ENCODE measurements at places on chromosomes 3 and 15.

GRCh38 chr15:68821841-68822381 lies 1.2 kb upstream of the ANP32A start:
- no peak for DNase-seq

GRCh38 chr3:125410922-125411321 lies 35.8 kb upstream of the ZNF148 start:
- no peak for DNase-seq

- no peak for DNase-seq
These were observed 138.8 kb downstream of the SNRPN start for GRCh38 chr15:25093455-25094029.

DNA sequence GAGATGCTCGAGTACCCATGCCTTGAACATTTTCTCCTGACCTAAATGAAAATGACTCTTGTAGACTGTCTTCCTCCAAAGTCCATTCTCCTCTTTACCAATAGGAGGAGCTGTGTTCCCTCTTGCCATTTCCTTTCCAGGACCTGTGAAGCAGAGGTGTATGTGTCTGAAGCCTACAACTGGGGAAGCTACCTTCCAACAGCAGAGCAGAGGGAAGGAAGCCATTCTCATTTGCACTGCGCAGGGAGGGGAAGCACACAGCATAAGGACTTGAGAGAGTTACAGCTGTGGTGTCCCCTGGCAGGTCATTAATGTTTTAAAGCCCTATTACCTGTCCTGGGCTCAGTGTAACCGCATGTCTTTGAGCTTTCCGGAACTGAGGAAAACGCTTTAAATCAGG lies 38.7 kb downstream of the HSPBAP1 start:
- no peak for DNase-seq

DNA sequence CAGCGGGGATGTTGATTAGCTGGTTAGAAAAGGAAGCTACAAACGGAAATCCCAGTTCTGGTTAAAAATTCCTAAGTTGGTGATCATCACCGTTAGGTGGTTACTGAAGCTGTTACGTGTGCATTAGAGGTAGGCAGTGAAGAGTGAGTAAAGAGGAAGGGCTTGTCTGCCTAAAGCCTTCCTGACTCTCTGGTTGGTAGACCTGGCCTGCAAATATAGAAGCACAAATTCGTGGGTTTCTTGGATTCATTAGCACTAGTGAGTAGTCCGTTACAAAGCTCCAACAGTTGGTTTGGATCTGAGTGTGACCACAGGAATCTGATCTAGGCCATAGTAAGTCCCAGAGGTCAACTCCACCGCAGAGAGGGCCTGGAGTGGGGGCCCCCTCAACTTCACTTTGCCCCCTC lies 174.0 kb upstream of the TP63 start:
- DNase-seq, result no peak

DNA sequence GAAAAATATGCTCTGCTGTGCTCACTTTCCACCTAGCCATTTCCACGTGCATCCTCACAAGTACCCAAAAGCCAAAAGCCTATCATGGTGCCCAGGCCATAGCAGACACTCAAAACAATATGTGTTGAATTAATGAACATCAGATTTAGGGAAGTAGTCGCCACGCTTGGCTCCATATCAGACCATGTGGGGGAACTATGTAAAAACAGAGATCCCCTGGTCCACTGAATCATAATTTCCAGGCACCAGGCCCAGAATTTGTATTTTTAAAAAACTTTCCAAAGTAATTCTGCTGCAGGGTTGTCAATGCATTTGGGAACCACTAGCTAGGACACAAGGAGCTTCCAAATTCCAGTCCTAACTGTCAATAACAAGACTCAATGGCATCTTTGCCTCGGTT lies 77.3 kb downstream of the CNTN3 start:
- no peak for DNase-seq

- no peak for DNase-seq
These were observed 81.3 kb upstream of the NAALADL2 start for GRCh38 chr3:174777813-174778212.

GRCh38 chr15:94259121-94259751 lies 27.9 kb downstream of the MCTP2 start:
- DNase-seq, result no peak

- peak; percentile 94 for DNase-seq
These were observed 185.2 kb upstream of the ARL6 start for GRCh38 chr3:97579365-97579764.

DNA sequence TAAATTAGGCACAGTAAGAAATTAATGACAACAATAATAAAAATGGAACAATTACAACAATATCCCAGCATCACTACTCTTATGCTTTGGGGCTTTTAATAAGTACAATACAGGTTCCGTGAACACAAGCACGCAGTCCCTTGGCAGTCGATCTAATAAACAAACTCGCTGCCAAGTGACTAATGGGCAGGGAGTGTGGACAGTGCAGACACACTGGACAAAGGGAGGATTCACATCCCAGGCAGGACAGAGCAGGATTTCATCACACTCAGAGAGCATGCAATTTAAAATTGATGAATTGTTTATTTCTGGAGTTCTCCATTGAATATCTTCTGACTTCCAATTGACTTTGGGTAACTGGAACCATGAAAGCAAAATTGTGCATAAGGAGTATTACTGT lies 524.1 kb upstream of the CFAP20DC start:
- DNase-seq, result no peak

DNA sequence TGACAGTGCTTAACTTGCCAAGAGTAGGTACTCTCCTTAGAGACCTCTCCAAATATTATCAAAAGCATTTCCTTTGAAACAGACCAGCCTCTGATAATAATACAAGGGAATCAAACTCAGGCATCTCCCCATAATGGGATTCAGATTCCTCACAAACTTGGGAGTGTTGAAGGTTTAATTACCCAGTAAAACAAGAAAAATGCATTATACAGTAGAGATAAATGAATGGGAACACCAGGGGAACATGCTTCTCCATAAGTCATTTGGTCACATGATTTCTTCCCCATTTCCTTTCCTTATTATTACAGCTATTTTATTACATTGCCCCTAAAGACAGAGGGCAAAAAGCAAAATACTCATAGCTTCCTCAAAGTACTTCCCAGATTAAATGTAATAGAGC lies 325.0 kb upstream of the CDIN1 start:
- no peak for DNase-seq

- DNase-seq, result no peak
These were observed 15.4 kb downstream of the BCL2L10 start for GRCh38 chr15:52097180-52097579.

GRCh38 chr3:195384952-195385351 lies 57.9 kb downstream of the ACAP2 start:
- no peak for DNase-seq

DNA sequence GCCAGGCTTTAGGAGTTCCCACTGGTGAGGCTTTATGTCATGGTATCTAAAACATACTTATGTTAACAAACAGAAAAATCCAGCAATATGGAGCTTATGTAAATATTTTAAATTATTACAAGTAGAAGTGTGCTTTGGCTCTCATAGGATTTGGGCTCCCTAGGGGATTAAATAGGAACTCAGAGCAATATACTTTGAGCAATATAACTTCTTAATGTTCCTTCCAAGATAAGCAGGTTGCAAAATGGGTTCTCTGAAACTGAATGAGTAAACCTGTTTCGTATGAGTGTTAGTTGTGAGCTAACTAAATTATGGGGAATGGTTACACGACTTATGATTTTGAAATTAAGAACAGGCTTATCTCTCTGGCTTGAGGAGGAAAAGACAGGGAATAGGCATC lies 366.1 kb upstream of the ZNF385D start:
- no peak for DNase-seq

DNA sequence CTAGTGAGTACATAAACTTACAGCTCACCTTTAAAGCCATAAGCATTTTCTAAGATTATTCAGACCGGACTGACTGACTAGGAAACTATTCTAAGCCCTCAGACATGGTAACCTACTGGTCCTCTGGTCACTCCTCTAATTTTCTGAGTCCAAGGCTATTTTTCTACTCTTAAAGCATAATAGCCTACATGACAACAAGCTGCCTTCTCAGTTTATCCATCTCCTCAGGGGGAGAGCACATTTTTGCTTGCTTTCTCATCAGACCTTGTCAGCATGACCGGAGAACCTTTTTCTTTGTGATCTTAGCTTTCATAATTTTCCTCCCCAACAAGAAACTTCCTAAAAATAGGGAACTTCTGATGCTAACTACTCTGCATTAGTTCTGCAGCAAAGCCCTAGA lies 38.4 kb downstream of the UBP1 start:
- DNase-seq, result no peak

DNA sequence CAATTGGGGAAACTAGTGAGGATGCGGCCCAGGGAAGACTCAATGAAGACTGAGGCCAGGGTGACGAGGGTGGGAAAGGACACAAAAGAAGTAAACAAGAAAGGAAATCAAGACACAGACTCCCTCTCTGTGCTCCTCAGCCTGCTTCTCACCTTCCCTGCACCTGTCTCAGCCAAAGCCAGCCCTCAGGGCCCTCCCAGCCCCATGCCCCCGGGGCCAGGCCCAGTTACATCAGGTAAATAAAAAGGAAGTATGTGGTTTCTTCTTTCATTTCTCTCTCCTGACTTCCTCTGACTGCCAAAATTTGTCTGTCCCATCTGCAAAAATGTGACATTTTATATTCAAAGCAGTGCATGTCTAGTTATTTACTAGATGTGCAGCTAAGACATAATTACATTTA lies 328.0 kb downstream of the UACA start:
- DNase-seq, result no peak

DNA sequence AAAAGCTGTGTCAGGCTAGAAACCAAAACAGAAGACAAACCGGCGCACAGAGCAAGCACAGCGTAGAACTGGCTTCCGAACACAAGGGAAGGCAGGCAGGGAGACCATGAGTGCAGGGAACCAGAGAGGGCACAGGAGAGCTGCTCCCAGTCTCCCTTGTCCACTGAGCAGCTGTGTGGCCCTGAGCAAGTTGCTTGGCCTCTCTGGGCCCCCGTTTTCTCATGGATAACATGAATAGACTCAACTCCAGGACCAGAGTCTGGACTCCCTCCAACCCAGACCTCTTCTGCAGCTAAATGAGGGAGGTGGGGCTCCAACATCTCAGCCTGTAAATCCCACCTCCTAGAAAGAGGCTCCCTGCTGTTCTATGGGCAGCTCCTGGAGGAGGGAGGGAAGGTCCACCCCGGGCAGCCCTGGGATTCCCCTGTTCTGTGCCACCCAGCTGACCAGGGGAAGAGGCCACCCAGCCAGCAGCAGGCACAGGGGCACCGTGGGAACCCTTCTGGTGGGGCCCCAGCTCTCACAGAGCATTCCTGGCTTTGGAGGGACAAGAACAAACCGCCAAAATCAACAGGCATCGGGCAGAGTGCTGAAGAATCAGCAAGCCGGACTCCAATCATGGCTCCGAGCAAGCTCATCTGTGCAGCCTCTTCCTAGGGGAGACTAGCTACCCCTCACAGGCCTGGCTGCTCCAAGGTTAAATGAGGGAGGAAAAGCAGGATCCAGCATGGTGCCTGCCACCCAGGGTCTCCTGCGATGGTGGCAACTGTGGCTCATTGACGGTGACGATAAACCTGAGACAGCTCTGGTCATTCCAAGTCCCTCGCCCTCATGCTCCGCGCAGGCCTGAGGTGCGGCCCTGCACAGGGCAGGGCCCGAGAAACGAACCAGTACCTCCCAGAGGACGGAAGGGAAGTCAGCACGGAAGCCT lies 15.1 kb downstream of the XXYLT1 start:
- no peak for DNase-seq

GRCh38 chr3:131151-131888 lies 65.2 kb upstream of the CHL1 start:
- peak; percentile 74 for DNase-seq

- no peak for DNase-seq
These were observed 14.1 kb downstream of the FYCO1 start for GRCh38 chr3:45981346-45982074.

GRCh38 chr3:122183521-122183892 lies at the start of gene CASR:
CASR (plus strand) TSS chr3:122183668; CDS start chr3:122254190, 70,522 bp downstream.
- no peak for DNase-seq

DNA sequence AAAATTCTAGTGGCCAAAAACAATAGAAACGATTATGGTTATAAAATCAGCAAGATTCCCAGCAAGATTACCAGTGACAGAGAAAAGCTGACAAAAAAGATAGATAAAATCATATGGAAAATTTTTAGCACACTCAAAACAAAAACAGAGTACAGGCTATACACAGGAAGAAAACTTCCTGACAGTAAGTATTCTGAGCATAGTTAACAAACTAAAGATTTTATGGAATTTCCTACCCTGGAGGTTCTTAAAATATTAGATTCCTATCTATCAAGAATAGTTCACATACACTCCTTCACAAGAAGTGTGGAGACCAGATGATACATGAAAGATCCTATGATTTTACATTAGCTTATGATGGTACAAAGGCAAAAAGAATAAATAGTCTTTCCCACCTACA lies 50.8 kb downstream of the ZNF148 start:
- DNase-seq, result no peak

GRCh38 chr15:28068930-28069329 lies 30.2 kb downstream of the OCA2 start:
- DNase-seq, result no peak

GRCh38 chr3:163722405-163722804 lies 1355.9 kb downstream of the SI start:
- DNase-seq, result no peak

DNA sequence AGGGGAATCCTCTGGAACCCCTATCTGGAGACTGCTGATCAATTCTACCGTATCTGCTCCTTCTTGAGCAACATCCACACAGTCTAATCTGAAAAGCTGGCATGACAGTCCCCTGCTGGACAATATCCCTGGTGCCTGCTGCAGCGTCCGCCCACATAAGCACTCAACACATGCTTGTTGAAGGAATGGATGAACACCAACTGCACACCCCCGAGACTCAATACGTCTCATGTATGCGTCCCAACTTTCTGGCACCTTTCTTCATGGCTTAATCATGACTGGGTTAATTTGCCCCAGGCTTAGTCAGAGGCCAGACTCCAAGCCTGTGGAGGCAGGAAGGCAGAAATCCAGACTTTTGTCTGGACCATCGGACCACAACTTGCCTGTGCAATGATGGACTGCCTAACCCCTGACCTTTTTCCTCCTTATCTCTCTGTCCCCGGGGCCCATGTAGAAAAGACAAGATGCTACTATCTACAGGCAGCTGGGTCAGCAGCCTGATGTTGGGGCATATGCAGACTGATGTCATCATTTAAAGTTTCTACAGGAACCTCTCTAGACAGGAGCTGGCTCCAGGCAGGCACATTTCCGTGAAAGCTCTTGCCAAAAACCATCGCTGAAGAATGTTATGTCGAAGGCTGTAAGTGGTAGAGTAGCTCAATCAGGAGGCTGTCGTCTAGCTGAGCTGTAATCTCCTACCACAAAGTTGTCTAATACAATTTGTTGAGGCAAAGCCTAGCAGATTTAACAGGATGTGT lies 114.1 kb upstream of the TPM1 start:
- no peak for DNase-seq

DNA sequence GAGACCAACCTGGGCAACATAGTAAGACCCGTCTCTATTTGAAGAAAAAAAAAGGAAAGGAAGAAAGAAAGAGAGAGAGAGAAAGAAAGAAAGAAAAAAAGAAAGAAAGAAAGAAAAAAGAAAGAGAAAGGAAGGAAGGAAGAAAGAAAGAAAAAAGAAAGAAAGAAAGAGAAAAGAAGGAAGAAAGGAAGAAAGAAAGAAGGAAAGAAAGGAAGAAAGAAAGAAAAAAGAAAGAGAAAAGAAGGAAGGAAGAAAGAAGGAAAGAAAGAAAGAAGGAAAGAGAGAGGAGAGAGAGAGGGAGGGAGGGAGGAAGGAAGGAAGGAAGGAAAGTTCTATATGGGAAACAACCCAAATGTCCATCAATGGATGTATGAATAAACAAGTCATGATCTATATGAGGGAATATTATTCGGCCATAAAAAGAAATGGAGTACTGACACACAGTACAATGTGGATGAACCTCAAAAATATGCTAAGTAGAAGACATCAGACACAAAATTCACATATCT lies 28.8 kb upstream of the TM4SF1 start:
- DNase-seq, result no peak
